Stimulated activated CD4-positive, alpha-beta T cell treated with anti-CD3 and anti-CD28 coated beads, Interleukin-2, amount 100 ng/mL, for 4 hours (primary cell): ENCODE measurements at places on chromosomes 1 and 21.

DNA sequence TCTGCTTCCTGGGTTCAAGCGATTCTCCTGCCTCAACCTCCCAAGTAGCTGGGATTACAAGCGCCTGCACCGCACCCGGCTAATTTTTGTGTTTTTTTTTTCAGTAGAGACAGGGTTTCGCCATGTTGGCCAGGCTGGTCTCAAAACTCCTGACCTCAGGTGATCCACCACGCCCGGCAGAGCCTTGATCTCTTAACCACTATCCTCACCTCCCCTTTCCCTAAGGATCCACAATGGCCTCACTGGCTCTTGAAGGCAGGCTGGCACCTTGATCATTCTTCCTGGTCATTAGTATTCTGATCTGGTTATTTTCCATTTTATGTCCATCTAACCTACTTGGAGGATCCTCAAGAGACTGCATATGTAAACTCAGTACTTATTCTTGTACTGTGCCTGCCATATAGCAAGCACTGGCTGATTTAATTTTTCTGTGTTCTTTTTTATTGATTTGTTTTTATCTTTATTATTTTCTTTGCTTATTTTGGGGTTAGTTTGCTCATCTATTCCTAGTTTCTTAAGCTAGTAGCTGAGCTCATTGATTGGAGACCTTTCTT lies 6.3 kb downstream of the RCC1 start:
- no peak for DNase-seq

DNA sequence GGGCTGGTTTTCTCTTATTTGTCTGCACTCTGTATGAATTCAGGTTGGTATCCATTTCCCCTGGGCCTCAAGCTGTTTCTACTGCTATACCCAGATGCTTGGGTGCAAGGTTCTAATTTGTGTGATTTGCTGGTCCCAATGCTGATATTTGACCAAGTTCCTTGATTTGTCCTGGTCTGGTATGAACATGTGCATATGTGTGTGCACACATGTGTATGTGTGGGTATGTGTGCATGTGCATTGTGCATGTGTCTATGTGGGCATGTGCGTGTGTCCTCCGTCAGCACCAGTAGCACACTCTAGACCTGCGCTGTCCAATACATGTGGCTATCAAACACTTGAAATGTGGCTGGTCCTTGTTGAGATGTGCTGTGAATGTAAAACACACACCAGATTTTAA lies 102.4 kb upstream of the TSPAN2 start:
- DNase-seq = no peak

GRCh38 chr1:91334856-91335255 lies 69.8 kb downstream of the HFM1 start:
- no peak for DNase-seq

DNA sequence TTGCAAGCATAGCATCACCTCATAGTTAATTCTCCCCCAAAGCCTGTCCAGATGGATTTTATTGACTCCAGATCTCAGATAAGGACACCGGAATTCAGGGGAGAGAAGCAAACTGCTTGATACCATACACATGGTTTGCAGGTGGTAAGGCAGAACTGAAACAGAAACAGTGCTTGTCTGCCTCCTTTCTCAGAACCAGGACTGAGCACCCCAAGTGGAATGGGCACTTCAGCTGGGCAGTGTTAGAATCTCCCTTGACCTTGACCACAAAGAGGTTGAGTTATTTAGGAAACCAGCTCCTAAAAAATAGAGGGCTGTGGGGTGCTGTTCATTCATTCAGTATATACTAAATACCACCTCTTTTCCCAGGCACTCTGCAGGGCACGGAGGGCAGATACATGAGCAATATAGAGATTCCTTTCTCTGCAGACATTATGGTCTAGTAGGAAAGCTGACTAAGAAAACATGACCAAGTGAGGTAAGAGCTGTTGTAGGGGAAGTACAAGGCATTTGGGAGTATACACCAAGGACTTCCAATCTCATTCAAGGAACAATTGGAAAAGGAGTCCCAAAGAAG lies 185.2 kb downstream of the C1orf94 start:
- DNase-seq = no peak

DNA sequence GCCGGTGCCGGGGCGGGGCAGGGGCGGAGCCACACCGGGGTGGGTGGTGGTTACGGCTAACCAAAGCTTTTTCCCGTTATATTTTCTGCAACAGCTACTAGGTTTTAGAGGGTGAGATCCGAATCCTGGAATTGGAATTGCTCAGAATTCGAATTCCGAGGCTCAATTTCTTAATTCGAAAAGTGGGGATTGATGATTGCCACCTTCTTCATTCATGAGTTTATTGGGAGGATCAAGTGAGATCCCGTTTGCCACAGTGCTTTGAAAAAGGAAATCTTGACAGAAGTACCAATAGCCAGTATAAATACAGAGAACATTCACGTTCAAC lies 207 bp upstream of the SVBP start:
- no peak for DNase-seq

- no peak for DNase-seq
Measured at GRCh38 chr1:60141276-60141675, 67.7 kb upstream of the C1orf87 start.
